ENCODE measurements at places on chromosomes 3 and 15. TPM values are rescaled to one million over a fixed set of nuclear protein-coding genes. Genes with fewer than 3 reads are reported as not detected.

DNA sequence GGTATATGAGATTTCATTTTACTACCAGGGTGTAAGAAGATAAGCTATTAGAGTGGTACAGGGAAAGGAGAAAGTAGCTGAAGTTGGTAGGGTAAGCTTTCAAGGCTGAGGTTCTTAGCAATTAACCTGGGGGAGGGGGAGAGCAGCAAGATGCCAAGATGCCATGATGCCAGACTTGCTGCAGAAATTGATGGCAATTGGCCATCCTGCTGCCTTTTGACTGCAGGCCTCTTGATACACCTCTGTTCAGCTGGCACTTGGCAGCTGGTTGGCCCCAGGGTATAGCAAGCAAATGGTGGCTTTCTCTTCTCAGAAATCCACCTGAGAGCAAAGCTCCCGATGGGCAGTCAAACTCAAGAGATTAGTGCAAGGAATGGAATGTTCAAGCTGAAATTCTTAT, 21.4 kb upstream of the DPH6 start:
- no peaks in the 10 kb centered on the region for H3K27me3 ChIP-seq
- H3K4me3 ChIP-seq = no peak overlapping the region
- H3K36me3 ChIP-seq = no peaks in the 10 kb centered on the region
- no peak for DNase-seq
- no peak overlapping the region for H3K27ac ChIP-seq

SLC35G2 gene
- total RNA-seq = 2.4 TPM

- H3K36me3 ChIP-seq = peaks cover 5% of the 10 kb centered on the region
- H3K27ac ChIP-seq = no peak overlapping the region
- H3K4me3 ChIP-seq = no peak overlapping the region
- H3K27me3 ChIP-seq = peaks cover 6% of the 10 kb centered on the region
- H3K4me1 ChIP-seq = peaks cover 20% of the 10 kb centered on the region
- no peak for DNase-seq
Observed at GRCh38 chr15:25532269-25533140, 93.7 kb upstream of the UBE3A start.

SELENOK gene
- 40.2 TPM for total RNA-seq

NANOGP8 gene
- total RNA-seq = 0.36 TPM

DNA sequence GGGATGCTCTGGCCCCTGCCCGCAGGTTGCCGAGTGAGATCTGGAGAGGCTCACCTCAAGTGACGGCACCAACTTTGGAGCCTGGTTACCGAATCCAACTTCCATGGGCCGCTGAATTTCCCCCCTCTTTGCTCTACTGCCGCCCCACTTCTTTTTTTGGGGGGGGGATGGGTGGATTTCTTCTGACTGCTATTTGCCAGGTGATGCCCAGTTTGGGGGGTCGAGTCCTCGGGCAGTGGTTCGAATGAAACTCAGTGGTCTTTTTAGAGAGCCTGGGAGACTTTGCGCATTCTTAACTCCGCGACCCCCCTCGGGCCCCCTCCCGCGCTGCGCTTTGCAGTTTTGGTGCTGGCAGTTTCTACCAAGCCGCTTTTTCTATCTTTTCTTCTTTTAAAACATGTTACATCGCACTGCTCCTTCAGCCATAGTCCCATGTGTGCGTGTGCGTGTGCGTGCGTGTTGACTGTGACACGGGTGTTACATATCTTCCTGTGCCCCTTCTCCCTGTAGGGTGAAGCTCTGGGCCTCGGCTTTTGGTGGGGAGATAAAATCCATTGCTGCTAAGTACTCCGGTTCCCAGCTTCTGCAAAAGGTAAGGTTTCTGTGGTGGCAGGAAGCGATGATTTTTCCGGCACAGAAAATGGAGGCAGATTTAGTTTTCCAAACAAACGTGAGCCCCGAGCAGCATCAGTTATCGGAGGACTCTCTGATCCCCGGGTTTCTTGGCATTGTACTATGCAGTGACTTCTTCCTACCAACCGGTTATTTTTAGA, 837 bp downstream of the CACNA2D3 start:
- peaks cover 5% of the 10 kb centered on the region for H3K4me1 ChIP-seq
- H3K36me3 ChIP-seq = no peaks in the 10 kb centered on the region
- H3K4me3 ChIP-seq = peak overlapping the region; percentile 56
- peaks cover 81% of the 10 kb centered on the region for H3K27me3 ChIP-seq
- H3K27ac ChIP-seq = no peak overlapping the region
- DNase-seq = no peak

- peaks cover 4% of the 10 kb centered on the region for H3K4me1 ChIP-seq
- H3K27ac ChIP-seq = no peak overlapping the region
- no peak for DNase-seq
- peaks cover 17% of the 10 kb centered on the region for H3K27me3 ChIP-seq
Observed at GRCh38 chr3:43765521-43765971, 74.8 kb downstream of the ABHD5 start.

DNA sequence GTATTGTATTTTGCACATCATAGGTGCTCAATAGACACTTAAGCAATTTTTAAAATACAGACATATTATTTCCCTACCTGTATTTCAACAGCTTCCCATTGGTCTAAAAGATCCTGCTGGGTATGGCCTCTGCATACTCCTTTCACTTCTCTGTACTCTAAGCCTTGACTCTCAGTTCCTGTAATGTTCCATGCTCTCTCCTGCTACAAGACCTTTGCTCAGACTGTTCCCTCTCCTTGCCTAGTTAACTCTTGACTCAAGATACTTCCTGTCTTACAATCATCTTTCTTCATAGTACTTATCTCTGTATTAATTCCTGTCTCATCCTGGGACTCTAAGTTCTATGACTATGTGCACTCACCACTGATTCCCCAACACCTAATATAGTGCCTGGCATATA, 1.7 kb downstream of the SCN11A start:
- peaks cover 16% of the 10 kb centered on the region for H3K4me1 ChIP-seq
- no peaks in the 10 kb centered on the region for H3K36me3 ChIP-seq
- no peaks in the 10 kb centered on the region for H3K27me3 ChIP-seq

DNA sequence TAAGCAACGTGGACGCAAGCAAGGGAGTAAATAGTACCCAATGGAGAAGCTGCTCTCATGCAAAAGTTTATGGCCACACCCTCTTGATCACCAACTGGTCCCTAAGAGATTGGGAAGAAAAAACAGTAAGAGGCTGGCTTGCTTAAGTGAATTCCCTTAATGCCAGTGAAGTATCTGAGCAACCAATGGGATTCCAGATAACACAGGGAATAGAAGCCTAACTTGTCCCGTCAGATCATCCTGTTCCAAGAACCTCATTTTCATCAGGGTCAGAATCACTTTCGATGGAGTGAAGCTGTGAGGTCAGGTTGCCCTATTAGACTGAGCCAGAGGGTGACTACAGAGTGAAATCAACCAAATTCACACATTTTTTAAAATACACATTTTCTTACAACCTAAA, 104.3 kb downstream of the CD47 start:
- peaks cover 3% of the 10 kb centered on the region for H3K4me1 ChIP-seq
- H3K27ac ChIP-seq = no peak overlapping the region
- no peak overlapping the region for H3K4me3 ChIP-seq
- no peaks in the 10 kb centered on the region for H3K27me3 ChIP-seq
- no peaks in the 10 kb centered on the region for H3K36me3 ChIP-seq

- H3K4me3 ChIP-seq = no peak overlapping the region
- no peaks in the 10 kb centered on the region for H3K36me3 ChIP-seq
- peaks cover 21% of the 10 kb centered on the region for H3K4me1 ChIP-seq
- peaks cover 11% of the 10 kb centered on the region for H3K27me3 ChIP-seq
Observed at GRCh38 chr15:78064544-78064943, 13.0 kb downstream of the TBC1D2B start.

GRCh38 chr3:65946438-65946837, 92.3 kb downstream of the MAGI1 start:
- no peaks in the 10 kb centered on the region for H3K27me3 ChIP-seq

GRCh38 chr15:27271258-27271657, 300.3 kb downstream of the GABRG3 start:
- no peaks in the 10 kb centered on the region for H3K36me3 ChIP-seq
- no peaks in the 10 kb centered on the region for H3K27me3 ChIP-seq
- no peak overlapping the region for H3K4me3 ChIP-seq
- no peak for DNase-seq

DNA sequence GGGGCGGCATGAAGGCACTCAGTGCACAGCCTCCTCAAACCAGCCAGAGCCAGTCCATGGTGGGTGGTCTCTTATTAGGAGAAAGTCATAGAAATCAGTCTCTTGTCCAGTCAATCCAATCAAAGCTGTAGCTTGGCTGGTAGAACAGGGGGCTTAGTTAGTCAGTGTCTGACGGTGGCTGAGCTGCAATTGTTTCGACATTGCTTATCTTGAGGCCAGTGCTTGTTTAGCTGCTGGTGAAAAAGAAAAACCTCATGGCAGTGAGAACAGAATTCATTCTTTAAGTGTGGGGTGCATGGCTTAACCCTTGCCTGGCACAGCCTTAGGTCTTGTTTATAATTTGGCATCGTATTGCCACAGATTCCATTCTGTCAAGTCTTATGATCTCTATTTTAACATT, 53.9 kb downstream of the FGD5 start:
- no peak for DNase-seq
- no peak overlapping the region for H3K4me3 ChIP-seq
- no peaks in the 10 kb centered on the region for H3K36me3 ChIP-seq
- peaks cover 11% of the 10 kb centered on the region for H3K4me1 ChIP-seq
- peaks cover 29% of the 10 kb centered on the region for H3K27me3 ChIP-seq

FOXL2 gene
- 0.09 TPM for total RNA-seq

DNA sequence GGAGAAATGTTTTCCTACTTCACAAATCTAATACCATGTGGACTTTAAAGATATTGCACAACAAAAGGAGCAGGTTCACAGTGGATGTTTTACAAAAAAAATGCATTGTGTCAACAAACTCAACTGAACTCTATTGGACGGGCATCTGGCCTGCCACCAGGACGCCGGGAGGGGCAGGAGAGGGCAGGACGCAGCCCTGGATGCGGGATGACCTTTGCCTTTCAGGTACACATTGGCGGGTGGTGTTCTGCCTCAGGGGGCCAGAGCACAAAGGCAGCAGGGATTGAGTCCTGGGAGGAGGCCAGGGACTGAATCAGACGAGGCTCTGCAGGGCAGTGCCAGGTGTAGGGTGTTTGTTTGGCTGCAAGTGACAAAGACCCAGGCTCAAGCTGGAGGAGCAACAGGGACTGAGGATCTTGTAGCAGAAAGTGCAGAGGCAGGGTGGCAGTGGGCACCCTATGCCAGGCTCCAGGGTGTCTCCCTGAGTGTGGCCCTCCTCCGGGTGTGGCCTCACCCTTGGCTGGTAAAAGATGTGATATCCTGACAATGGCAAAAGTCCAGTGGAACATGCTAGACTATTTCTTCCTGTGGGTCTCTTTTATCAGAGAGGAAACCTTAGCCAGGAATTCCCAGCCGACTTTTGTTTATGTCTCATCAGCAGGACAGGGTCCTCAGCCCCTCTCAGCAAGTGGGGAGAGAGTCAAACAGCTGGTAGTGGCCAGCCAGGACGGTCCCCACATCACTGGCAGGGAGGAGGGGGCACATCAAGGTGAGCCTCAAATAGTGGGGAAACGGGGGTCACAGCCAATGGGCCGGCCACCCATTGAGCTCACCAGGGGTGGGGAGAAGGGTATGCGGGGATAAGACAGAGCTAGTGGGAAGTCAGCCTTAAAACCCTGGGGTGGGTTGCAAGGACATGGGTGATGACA, 29.7 kb upstream of the KLF13 start:
- no peaks in the 10 kb centered on the region for H3K36me3 ChIP-seq
- H3K4me3 ChIP-seq = peak overlapping the region; percentile 26
- DNase-seq = no peak
- peak overlapping the region; percentile 71 for H3K27ac ChIP-seq

GRCh38 chr15:35080226-35080625, 4.9 kb downstream of the NANOGP8 start:
- H3K4me3 ChIP-seq = no peak overlapping the region
- peaks cover 4% of the 10 kb centered on the region for H3K4me1 ChIP-seq
- H3K27me3 ChIP-seq = no peaks in the 10 kb centered on the region
- peaks cover 3% of the 10 kb centered on the region for H3K36me3 ChIP-seq
- no peak for DNase-seq

DNA sequence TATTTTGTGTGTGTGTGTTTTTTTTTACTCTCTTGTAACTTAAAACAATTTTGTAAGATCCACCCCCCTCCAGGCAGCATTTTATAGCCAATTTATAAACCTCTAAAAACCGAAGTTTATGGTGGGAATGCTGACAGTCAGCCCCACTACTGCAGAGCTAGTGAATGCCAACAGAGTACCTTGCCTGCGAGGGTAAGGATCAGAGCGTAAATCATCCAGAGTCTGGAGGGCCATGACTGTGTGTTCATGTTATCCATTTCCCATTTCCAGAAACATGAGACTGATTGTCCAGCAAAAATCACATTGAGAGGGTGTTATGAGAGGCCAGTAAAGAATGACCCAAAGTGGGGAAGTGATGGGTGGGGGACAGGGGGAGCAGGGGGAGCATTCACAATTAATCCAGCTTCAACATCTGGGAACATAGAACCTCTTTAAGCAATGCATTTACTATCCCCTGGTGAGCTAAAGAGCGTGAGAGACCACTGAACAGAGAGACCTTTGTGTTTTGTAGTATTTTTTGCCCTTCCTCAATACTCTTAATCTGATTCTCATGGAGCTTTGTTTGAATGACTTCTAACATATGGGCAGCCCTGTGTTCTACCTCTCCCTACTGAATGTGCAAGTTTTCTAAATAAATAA, 464.5 kb downstream of the RBMS3 start:
- H3K27ac ChIP-seq = no peak overlapping the region
- DNase-seq = no peak
- H3K4me3 ChIP-seq = no peak overlapping the region
- H3K4me1 ChIP-seq = peaks cover 17% of the 10 kb centered on the region
- H3K27me3 ChIP-seq = no peaks in the 10 kb centered on the region

DNA sequence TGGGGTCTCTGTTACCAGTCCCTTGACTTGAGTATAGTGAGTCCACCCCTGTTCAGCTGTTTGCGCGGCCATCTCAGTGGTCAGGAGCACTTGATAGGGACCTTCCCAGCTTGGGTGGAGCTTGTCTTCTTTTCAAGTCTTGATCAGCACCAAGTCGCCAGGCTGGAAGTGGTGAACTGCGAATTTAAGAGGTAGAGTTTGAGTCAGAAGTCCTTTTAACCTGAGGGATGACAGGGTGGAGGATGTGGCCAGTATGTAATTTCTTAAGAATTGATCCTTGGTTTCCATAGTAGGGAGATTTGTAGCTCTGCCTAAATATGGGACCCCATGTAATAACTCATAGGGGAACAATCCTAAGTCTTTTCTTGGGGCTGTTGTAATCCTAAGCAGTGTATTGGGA, 86.3 kb upstream of the XCR1 start:
- H3K36me3 ChIP-seq = no peaks in the 10 kb centered on the region
- no peak overlapping the region for H3K27ac ChIP-seq
- no peaks in the 10 kb centered on the region for H3K4me1 ChIP-seq
- H3K27me3 ChIP-seq = no peaks in the 10 kb centered on the region

- no peaks in the 10 kb centered on the region for H3K27me3 ChIP-seq
- H3K4me3 ChIP-seq = peak overlapping the region; percentile 79
- H3K36me3 ChIP-seq = peaks cover 6% of the 10 kb centered on the region
- no peak for DNase-seq
Observed at GRCh38 chr3:195270079-195270816, 711 bp downstream of the XXYLT1 start.
